ENCODE measurements at places on chromosomes 11 and 22.

GRCh38 chr11:101705972-101706371 lies 122.2 kb upstream of the TRPC6 start:
- DNase-seq = no peak

DNA sequence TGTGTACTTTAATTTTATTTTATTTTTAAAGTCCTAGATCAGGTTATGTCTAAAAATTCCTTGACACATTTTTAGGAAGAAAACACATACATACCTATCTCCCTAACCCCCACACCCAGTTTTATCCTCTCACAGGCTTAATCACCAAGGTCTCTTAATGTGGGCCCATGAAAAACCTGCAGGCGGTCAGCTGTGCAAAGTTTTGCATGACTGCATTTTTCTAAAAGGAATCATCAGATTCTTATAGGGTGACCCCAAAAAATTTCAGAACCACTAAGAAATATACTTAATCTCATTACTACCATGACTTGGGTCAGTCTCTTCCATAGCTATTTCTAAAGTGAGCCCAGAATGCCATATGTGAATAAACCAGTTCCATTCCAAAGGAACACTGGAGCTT lies 19.8 kb downstream of the SAA1 start:
- DNase-seq = no peak

GRCh38 chr11:116207019-116207418 lies 565.8 kb downstream of the BUD13 start:
- DNase-seq = no peak

GRCh38 chr11:475941-476340 lies 25.9 kb downstream of the PTDSS2 start:
- no peak for DNase-seq

- DNase-seq = no peak
Measured at GRCh38 chr11:63887386-63887999, 29.5 kb downstream of the RCOR2 start.

DNA sequence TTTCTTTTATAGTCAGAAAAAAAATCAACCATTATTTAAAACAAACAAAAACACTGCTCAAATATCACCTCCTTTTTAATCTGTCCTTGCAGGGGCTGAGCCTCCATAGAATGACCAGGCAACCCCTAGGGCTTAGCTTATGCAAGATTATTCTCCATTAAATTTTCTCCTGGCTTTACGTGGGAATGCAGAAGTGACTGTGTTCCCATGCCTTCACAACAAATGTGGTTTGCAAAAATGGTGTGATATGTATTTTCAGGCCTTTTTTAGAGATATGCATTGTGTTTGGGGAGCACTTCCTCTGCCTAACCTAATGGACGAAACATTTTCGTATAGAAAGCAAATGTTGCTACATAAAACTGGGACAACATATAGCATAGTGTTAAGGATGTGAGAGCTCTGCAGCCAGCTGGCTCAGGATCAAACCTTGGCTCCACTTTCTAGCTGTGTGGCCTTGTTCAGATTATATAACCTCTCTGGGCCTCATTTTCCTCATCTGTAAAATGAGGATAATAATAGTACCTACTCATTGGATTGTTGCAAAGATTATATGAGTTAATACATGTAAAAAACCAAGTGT lies 82.6 kb downstream of the PARVA start:
- no peak for DNase-seq

All from stimulated activated CD4-positive, alpha-beta T cell treated with anti-CD3 and anti-CD28 coated beads, Interleukin-1b, Interleukin-23, amount 100 ng/mL, for 4 hours (primary cell).